ENCODE measurements at places on chromosomes 4 and X. TPM values are rescaled to one million over a fixed set of nuclear protein-coding genes. Genes with fewer than 3 reads are reported as not detected.

DNA sequence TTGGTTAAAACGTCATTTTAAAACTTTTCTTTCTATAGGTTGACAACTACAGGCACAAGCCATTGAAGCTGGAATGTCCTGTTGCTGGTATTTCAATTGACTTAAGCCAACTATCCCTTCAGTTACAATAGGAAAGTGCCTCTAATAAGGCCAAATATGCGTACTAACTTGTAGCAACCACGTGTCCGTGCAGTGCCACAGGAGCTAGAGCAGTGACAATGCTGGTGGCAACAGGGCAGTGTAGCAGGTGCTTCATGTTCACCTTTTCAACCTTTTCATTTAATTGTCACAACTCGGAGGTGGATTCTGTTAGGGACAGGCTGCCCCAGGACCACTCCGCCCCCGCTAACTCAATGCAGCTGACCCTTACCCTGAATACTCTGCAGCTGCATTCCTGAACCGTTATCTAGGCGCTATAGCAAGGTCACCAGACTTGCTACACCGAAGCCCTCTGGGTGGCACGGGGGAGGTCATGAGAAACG lies 37.7 kb downstream of the ERVMER34-1 start:
- peaks cover 7% of the 10 kb centered on the region for H3K36me3 ChIP-seq
- peak overlapping the region; percentile 97 for H3K4me3 ChIP-seq
- no peak for DNase-seq
- no peaks in the 10 kb centered on the region for H3K27me3 ChIP-seq
- H3K4me1 ChIP-seq: peaks cover 60% of the 10 kb centered on the region

- no peak overlapping the region for H3K27ac ChIP-seq
- no peaks in the 10 kb centered on the region for H3K36me3 ChIP-seq
- no peak for DNase-seq
- no peak overlapping the region for H3K4me3 ChIP-seq
Observed at GRCh38 chrX:69000877-69001276, 164.4 kb downstream of the PJA1 start.

NOX1 gene
- total RNA-seq: not detected

GRCh38 chr4:163702736-163703135 lies 208.2 kb downstream of the TMA16 start:
- H3K4me3 ChIP-seq: no peak overlapping the region
- H3K27ac ChIP-seq: no peak overlapping the region
- no peak for DNase-seq
- H3K4me1 ChIP-seq: no peaks in the 10 kb centered on the region
- H3K27me3 ChIP-seq: peaks cover 13% of the 10 kb centered on the region
- no peaks in the 10 kb centered on the region for H3K36me3 ChIP-seq

TFDP3 gene
- not detected for total RNA-seq

- no peaks in the 10 kb centered on the region for H3K36me3 ChIP-seq
- no peak overlapping the region for H3K27ac ChIP-seq
- H3K4me3 ChIP-seq: no peak overlapping the region
- H3K4me1 ChIP-seq: no peaks in the 10 kb centered on the region
Observed at GRCh38 chr4:70984589-70984988, 8.9 kb upstream of the DCK start.

DNA sequence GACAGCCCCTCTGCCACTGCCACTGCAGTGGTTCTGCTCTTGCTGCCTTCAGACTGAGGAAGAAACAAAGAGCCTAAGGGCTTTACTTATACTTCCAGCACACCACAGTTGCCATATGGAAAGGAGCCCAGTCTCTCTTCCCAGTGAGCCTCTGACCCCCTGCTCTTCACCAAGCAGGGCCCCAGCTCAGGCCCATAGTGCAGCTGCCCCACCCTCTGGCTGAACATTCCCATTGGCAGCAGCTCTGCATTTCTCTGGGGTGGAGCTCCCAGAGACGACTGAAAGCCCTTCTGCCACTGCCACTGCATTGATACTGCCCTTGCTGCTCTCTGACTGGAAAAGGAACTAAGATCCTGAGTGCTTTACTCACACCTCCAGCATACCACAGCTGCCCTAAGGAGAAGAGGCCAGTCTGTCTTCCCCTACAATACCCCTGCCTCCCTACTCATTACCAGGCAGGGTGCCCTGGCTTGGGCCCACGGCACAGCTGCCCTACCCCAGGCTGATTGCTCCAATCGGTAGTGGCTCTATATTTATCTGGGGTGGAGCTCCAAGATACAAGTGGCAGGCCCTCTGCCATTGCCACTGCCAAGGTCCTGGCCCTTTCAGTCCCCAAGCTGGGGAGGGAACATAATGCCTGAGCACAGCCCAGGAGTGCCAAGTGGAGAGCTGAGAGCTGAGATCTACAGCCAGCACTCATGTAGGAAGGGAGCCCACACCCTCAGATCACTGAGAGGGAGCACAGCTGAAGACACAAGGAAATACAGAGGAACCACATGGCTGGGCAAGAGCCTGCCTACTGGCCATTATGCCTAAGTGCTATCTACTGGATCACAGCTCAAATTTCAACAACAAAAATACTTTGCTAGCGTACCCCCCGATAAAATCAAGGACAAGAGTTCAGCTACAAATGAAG lies 36.0 kb downstream of the AWAT2 start:
- H3K4me3 ChIP-seq: no peak overlapping the region
- H3K27me3 ChIP-seq: peaks cover 6% of the 10 kb centered on the region
- H3K27ac ChIP-seq: no peak overlapping the region
- DNase-seq: no peak

DNA sequence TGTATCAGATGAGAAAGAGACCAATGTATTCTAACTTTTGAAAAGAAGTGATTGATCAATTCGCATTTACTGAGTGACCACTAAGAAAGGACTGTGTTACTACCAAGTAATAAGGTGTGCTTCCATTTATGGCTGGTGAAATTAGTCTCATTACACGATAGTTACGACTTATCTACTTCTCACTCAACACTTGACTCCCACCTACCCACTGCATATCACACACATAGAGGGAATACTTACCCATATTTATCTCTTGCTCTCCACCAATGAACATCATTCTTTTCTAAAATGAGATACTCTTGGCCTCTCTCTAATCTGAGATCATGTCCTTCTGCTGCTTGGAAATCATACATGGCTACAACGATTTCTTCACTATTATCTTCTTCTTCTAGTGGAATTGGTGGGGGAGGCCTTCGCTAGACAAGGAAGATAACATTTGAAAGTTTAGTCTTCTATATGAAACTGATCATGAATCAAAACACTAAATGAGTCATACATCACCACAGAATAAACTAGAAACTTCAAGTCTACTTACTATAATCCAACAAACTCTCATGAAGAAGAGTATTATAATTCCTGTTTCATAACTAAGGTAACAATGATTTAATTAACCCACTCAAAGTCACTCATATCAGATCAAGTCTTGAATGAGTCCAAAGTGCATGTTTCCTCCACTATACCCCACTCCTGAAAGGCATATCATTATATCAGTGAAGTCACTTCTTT lies 33.7 kb upstream of the TXK start:
- H3K4me1 ChIP-seq: peaks cover 35% of the 10 kb centered on the region
- peak overlapping the region; percentile 5 for H3K27ac ChIP-seq
- H3K36me3 ChIP-seq: peaks cover 6% of the 10 kb centered on the region
- peaks cover 5% of the 10 kb centered on the region for H3K27me3 ChIP-seq
- H3K4me3 ChIP-seq: peak overlapping the region; percentile 19
- peak; percentile 8 for DNase-seq

CLDN2 gene
- total RNA-seq: not detected

GPRASP2 gene
- total RNA-seq: 0.60 TPM

DNA sequence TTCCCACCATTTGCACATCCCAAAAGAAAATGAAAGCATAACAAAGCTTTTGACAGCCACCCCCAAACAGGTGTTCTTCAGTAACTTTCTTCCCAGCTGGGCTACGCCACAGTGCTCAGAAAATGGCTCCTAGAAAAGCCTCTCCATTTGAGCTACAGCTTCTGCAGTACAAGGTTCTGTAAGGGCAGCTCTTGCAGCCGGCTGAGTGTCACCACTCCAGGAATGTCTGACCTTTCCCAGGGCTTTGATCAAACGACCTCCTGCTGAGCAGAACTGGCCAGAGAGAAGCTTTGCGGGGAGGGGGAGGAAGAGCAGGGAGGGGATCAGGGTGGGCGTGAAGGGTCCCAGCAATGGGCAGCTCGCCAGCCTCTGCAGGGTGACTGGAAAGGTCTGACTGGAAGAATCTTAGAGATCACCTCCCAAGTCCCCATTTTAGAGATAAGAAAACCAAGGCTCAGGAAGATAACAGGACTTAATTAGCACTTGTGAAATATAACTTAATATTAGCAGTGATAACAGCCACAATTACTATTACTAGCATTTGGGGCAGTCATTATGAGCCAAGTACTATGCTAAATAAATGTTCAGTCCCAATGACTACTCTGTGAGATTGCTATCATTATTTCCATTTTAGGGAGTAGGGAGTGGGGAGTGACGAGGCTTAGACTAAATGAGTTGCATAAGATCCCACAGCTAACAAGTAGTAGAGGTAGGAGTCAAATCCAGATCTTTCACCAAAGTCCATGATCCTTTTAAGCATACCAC lies 51.1 kb downstream of the LEF1 start:
- H3K4me3 ChIP-seq: peak overlapping the region; percentile 87
- H3K4me1 ChIP-seq: peaks cover 98% of the 10 kb centered on the region
- no peak for DNase-seq
- no peaks in the 10 kb centered on the region for H3K27me3 ChIP-seq
- no peaks in the 10 kb centered on the region for H3K36me3 ChIP-seq
- H3K27ac ChIP-seq: peak overlapping the region; percentile 68

GRCh38 chrX:27997622-27998021 lies 16.4 kb upstream of the DCAF8L1 start:
- H3K27me3 ChIP-seq: no peaks in the 10 kb centered on the region
- no peak overlapping the region for H3K4me3 ChIP-seq
- DNase-seq: no peak
- no peaks in the 10 kb centered on the region for H3K36me3 ChIP-seq

SMPX gene
- not detected for total RNA-seq

GRCh38 chr4:175806727-175807126 lies 5.3 kb downstream of the GPM6A start:
- no peak for DNase-seq
- H3K27me3 ChIP-seq: no peaks in the 10 kb centered on the region
- H3K36me3 ChIP-seq: no peaks in the 10 kb centered on the region
- no peak overlapping the region for H3K27ac ChIP-seq

DNA sequence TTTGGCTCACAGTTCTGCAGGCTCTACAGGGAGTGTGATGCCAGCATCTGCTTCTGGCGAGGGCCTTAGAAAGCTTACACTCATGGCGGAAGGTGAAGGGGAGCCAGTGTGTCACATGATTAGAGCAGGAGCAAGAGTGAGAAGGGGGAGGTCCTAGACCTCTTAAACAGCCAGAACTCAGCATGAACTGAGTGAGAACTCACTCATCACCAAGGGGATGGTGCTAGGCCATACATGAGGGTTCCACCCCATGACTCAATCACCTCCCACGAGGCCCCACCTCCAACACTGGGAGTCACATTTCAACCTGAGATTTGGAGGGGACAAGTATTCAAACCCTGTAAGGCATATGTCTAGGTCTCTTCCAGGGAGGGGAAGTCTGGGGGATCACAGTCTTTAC lies 33.4 kb downstream of the SPRY1 start:
- no peaks in the 10 kb centered on the region for H3K27me3 ChIP-seq
- DNase-seq: peak; percentile 28
- no peak overlapping the region for H3K27ac ChIP-seq
- H3K36me3 ChIP-seq: peaks cover 30% of the 10 kb centered on the region

CSAG3 gene
- total RNA-seq: 1.3 TPM

DNA sequence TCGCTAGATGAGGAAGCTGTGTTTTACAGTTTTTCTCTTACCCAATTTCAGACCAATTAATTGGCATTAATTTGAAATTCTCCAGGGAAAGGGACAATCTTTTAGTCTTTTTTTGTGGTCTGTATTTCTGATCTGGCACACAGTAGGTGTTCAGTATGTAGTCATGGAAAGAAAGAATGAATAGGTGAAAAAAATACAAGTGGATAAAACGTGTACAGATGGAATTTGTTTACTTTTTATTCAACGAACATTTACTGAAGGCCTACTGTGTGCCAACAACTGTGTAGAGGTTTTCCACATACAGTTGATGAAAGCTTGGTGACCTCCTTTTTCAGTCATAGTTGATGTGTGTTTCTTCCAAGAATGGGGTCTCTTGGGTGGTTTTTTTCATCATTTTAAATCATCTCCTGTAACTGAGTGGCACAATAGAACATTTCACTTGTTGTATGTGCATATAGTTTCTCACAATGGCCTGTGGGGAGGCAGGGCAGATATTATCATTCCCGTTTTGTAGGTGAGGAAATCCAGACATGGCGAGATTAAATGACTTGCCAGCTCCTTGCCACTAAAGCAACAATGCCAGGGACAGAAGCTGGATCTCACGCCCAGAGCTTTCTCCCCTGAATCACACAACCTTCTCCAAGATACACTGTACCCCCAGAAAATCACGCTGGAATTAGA lies 102.4 kb downstream of the CEP135 start:
- DNase-seq: no peak
- no peak overlapping the region for H3K4me3 ChIP-seq
- H3K36me3 ChIP-seq: no peaks in the 10 kb centered on the region
- peaks cover 22% of the 10 kb centered on the region for H3K4me1 ChIP-seq
- peaks cover 29% of the 10 kb centered on the region for H3K27me3 ChIP-seq

- DNase-seq: no peak
- H3K36me3 ChIP-seq: no peaks in the 10 kb centered on the region
- H3K4me3 ChIP-seq: no peak overlapping the region
- H3K4me1 ChIP-seq: no peaks in the 10 kb centered on the region
- H3K27ac ChIP-seq: no peak overlapping the region
Observed at GRCh38 chr4:185110375-185110823, 32.7 kb upstream of the SLC25A4 start.

GRCh38 chr4:168411318-168412150 lies 68.8 kb downstream of the DDX60L start:
- DNase-seq: no peak
- H3K36me3 ChIP-seq: no peaks in the 10 kb centered on the region
- peak overlapping the region; percentile 34 for H3K27ac ChIP-seq

DNA sequence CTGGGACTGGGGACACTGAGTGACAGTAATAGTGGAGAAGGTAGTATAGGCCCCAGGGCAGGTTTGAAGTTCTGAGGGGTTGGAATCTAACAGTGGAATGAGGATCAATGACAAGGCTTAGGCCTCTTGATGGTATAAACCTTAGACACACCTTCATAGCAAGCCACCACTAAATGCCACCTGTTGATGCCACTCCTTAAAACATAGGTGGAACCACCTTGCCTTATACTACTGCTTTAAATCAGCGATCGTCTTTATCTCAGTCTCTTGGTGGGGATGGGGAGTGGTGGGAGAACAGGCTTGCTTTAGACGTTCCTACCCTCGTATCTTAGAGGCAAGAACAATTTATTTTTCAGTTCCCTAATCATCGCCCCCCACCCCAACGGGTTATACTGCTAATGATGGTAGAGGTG lies 1.2 kb downstream of the RAB33B start:
- H3K4me3 ChIP-seq: peak overlapping the region; percentile 98
- DNase-seq: no peak
- H3K4me1 ChIP-seq: peaks cover 76% of the 10 kb centered on the region
- H3K27ac ChIP-seq: peak overlapping the region; percentile 74
- H3K36me3 ChIP-seq: peaks cover 2% of the 10 kb centered on the region

GRCh38 chr4:42891644-42892043 lies 869 bp upstream of the GRXCR1 start:
- no peaks in the 10 kb centered on the region for H3K4me1 ChIP-seq
- no peak overlapping the region for H3K4me3 ChIP-seq
- peaks cover 3% of the 10 kb centered on the region for H3K36me3 ChIP-seq
- H3K27me3 ChIP-seq: peaks cover 16% of the 10 kb centered on the region

FRMPD3 gene
- not detected for total RNA-seq

RTL5 gene
- 0.17 TPM for total RNA-seq

Data from activated T-cell treated with anti-CD3 and anti-CD28 coated beads, Interleukin-2, amount 50 U/mL, for 72 hours (primary cell).